AG08395 (cell line): ENCODE measurements at places on chromosomes 13 and 19.

GRCh38 chr19:17625980-17626379, 62.2 kb downstream of the UNC13A start:
- DNase-seq: no peak

- no peak for DNase-seq
Observed at GRCh38 chr19:6219586-6220290, 60.0 kb downstream of the MLLT1 start.

DNA sequence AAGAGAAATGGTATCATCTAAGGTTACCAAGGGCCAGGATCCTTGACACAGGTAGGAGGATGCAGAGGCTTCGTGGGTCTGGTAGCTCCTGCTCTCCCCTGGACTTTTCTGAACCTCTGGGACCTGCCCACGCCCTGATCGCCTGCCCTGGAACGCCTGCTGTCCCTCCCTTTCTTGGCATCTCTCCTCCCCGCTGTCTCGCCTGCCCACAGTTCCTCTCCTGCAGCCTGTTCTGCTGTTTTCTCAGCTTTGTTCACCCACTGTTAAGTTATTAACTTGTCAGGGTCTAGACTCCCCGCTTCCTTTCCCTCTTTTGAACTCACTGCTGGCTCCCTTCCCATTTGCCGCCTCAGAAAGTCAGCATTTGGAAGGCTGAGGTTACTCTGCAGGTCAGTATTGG, 19.8 kb downstream of the SERP2 start:
- DNase-seq: no peak

DNA sequence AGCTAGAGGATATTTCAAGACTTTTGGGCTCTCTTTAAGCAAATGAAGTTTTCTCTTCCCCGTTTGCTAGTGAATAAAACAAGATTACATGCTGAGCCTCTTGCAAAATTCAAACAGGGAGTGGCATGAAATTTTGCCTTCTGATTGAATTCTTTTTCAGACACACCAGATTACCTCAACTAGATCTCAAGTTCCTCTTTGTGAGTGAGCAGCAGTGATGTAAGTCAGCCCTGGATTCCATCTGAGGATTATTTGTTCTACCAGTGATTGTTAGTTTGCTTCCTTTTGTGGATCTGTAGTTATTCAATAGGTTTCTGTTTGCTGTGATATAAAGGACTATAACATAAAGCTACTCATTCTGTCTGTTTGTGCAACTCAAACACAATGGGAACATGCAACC, 407.7 kb downstream of the LMO7 start:
- no peak for DNase-seq
